Mesenchymal stem cell (in vitro differentiated cells and primary cell): ENCODE measurements at places on chromosomes 13 and 19.
A peak's percentile ranks its signal among the peaks of the same experiment; 100 is the strongest.

- DNase-seq = no peak
Observed at GRCh38 chr19:18262144-18262543, 12.1 kb downstream of the IQCN start.

DNA sequence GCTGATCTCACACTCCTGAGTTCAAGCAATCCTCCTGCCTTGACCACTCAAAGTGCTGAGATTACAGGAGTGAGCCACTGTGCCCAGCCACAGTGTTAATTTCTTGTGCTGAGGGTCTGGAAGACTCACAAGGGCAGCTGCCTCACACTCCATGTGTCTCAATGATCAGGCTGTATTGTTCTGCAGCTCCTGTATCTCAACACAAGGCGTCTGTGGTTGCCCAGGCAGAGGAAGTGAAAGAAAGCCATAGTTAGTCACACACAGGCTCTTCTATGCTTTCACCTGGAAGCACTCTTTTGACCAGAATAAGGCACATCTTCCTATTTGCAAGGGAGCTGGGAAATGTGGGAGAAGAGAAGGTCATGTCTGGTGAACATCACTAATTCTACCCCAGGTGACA, 107.3 kb upstream of the ZNF507 start:
- DNase-seq = no peak

GRCh38 chr13:40094056-40094455, 438.6 kb downstream of the COG6 start:
- no peak for DNase-seq

- DNase-seq = peak; percentile 27
Observed at GRCh38 chr13:85223883-85224656, 575.1 kb downstream of the SLITRK6 start.

GRCh38 chr13:50094615-50095293, 79.5 kb downstream of the KCNRG start:
- DNase-seq = no peak

- DNase-seq = no peak
Observed at GRCh38 chr19:48118131-48118517, 7.5 kb upstream of the PLA2G4C start.

DNA sequence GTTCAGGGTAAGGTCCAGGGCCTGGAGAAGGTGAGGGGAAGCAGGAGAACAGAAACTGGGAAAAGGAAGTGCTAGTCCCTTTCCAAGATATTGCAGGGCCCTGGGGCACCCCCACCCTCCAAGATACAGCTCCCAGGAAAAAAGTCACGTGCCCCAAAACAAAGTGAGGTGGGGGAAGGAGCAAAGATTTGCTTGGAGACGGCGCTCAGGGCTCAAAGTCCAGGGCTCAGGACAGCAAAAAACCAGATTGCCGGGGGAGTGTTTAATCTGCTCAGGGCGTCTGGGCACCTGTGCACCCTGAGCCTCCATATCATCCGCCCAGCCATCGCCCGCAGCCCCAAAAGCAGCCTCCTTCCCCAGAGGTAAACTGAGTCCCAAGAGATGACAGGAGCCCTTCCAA, 6.3 kb downstream of the SMIM24 start:
- DNase-seq = no peak

DNA sequence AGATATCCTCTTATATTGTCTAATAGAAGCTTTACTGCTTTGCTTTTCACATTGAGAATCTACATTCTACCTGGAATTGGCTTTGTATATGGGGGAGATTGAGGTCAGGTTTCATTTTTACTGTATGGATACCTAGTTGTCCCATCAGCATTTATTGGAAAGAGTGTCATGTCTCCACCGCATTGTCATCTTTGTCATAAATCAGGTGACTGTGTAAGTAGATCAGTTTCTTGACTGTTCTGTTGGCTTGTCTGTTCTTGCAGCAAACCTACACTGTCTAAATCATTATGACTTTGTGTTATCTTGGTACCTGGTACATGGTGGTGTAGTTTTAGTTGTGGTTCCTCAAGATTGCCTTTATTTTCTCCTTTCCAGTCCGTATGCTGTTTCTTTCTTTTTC, 5.8 kb downstream of the URI1 start:
- no peak for DNase-seq

GRCh38 chr13:21979161-21979806, 308.4 kb downstream of the FGF9 start:
- peak; percentile 3 for DNase-seq

- peak; percentile 97 for DNase-seq
Observed at GRCh38 chr13:24511019-24511815, 1.4 kb downstream of the PARP4 start.

GRCh38 chr13:106433066-106433465, 102.4 kb downstream of the EFNB2 start:
- no peak for DNase-seq

DNA sequence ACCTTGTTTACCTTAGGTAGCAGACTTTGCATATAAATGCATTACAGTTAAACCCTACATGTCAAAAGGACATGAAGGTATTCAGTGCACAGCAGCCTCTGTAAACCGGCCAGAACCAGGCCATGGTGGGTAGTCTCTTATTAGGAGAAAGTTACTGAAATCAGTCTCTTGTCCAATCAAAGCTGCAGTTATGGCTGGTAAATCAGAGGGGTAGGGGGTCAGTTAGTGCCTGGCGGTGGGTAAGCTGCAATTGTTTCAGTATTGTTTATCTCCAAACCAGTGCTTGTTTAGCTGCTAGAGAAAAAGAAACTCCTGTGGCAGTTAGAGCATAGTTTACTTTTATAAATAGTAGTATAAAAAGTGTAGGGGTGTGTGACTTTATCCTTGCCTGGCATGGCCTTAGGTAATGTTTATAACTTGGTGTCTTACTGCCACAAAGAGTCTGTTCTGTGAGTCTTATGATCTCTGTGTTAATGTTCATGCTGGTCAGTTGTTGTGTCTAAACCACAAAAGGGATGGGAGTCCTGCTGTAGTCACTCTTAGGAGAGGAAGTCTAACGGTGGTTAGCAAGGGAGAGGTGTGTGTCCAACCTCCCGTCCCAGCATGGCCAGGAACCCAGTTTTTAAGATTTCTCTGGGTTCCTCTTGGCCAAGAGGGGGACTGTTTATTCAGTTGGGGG, 28.0 kb downstream of the CHST8 start:
- no peak for DNase-seq

DNA sequence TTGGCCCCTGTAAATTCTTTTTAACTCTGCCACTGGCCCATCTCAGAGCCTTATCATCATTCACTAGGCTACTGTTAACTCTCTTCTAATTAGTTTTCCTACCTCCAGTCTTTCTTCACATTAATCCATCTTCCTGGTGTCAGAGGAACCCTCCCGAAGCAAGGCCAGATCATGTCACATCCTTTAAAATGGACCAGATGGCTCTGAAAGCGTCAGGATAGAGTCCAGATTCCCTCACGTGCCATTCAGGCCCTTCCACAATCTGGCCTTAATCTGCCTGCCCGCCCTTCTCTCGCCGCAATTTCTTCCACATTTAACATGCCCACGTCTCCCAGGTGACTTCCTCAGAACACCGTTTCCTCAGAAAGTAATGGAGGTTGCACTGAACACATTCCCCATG, 86.5 kb downstream of the RFC3 start:
- DNase-seq = no peak

DNA sequence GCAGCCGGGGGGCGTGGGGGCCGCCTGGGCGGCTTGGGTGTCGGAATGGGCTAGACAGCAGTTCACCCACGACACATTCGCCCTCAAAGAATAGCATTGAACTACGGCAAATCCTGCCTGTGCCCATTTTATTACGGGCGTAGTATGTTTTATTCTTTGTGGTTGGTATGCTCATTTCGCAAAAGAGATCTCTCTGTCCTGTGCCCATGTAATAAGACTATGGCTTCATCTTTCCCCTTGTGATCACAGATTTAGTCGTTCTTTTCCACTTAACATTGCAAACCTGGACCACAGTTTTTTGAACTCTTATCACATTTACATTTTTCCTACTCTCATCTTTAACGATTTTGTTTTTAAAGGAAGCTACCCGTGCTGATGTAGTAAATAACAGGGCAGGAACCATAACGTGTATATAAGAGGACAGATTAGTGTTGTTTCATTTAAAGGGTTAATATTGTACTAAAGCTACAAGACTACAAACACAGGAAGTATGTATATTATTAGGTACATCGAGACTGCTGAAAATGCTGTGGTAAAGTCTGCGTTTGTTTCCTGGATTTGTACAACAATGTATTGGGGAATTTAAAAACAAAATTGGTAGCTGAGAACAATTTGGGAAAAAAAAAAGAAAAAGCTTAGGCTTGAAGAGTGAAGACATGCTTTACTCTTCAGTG, 3.2 kb upstream of the MYCBP2 start:
- no peak for DNase-seq

DNA sequence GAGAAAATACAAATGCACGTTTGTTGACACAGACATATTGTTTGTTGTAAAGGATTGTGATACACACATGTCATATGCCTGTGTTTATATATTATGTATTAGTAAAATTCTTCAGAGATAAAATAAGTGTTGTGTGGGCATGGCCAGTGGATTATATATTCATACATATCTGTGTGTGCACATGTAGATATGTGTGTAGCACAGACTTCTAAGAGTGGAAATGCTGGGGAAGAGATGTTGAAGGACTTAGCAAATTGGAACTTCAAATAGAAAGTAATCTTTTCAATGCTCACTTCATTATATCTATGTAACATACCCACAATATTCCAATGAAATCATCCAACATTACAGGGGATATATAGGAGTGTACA, 413.2 kb downstream of the LMO7 start:
- no peak for DNase-seq

DNA sequence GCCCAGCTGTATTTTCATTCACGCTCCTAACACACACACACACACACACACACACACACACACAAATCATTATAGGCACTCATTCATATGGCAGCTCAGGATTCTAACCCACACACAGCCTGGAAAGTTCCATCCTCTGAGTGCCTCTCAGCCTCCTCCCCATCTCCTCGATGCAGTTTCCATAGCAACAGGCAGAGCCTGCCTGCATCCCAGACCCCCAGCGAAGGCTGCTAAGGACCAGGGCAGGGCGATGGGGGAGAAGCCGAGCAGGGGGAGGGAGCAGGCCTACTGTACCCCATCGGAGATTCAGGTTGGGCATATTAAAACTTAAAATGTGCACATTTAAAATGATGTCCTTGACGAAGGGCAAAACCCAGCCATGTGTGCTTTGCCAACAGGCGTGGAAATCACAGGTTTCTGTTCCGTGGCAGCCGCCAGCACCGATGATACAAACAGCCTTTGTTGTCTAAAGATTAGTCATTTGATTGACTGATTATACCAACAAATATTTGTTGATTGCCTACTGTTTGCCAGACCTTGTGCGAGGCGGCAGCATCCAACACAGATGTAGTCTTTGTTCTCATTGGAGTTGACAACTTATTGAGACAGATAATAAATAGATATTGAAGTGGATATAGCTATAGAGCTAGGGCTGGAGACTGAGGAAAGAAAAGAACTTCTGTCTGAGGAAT, 43.8 kb upstream of the USP29 start:
- DNase-seq = no peak

DNA sequence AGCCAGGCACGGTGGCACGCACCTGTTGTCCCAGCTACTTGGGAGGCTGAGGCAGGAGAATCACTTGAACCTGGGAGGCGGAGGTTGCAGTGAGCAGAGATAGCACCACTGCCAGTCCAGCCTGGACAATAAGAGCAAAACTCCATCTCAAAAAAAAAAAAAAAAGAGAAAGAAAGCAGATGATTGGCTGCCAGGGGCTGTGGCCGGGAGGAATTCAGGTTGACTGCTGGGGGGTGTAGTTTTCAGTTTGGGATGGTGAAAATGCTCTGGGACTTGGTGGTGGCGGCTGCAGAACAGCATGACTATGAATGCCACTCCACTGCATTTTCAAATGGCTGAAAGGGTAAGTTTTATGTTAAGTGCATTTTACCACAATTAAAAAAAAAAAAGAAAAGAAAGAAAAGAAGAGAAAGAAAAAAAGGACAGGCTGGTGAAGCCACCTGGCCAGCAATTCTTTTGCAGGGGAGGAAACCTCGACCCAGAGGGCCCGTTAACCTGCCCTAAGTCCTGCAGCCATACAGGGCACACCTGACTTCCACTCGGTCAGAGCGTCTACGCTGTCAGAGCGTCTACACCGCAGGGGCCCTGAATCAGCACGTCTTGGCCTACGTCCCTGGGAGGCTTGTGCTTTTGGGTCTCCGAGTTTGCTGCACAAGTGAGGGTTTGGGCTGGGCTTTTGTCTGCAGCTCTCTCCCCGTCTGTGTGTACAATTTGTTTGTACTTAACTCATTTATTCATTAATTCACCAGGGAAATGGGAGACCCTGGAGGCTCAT, 3.6 kb downstream of the ISOC2 start:
- DNase-seq = no peak

DNA sequence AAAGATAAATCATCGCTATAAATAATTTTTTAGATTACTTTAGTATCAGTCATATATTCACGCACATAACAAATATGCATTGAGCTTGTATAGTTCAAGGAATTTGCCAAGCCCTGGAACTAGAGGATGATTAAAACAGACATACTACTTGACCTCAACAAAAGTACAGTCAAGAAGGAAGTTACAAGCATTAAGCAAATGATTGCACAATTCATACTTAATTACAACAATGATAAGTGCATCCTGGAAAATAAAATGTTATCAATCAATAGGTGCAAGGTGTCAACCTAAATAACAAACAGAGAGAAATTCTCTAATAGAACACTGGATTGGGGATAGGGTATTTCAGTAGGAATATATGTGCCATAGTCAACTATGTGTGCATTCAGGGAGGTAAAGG, 491.2 kb downstream of the GPC5 start:
- DNase-seq = peak; percentile 8

GRCh38 chr13:49746111-49746510, 46.4 kb downstream of the KPNA3 start:
- no peak for DNase-seq

- peak; percentile 60 for DNase-seq
Observed at GRCh38 chr19:2983351-2984214, 6.2 kb downstream of the TLE6 start.

- DNase-seq = no peak
Observed at GRCh38 chr19:42005504-42005903, 11.5 kb upstream of the ATP1A3 start.

GRCh38 chr13:51191743-51192142, 30.5 kb upstream of the FAM124A start:
- DNase-seq = no peak
